ENCODE measurements at places on chromosomes 3 and 15.

GRCh38 chr3:49785565-49786356, 581 bp downstream of the IP6K1 start:
- DNase-seq = no peak

- DNase-seq = no peak
Observed at GRCh38 chr3:111923806-111924205, 55.0 kb upstream of the ABHD10 start.

- DNase-seq = no peak
Observed at GRCh38 chr15:44144184-44144583, 50.9 kb downstream of the FRMD5 start.

DNA sequence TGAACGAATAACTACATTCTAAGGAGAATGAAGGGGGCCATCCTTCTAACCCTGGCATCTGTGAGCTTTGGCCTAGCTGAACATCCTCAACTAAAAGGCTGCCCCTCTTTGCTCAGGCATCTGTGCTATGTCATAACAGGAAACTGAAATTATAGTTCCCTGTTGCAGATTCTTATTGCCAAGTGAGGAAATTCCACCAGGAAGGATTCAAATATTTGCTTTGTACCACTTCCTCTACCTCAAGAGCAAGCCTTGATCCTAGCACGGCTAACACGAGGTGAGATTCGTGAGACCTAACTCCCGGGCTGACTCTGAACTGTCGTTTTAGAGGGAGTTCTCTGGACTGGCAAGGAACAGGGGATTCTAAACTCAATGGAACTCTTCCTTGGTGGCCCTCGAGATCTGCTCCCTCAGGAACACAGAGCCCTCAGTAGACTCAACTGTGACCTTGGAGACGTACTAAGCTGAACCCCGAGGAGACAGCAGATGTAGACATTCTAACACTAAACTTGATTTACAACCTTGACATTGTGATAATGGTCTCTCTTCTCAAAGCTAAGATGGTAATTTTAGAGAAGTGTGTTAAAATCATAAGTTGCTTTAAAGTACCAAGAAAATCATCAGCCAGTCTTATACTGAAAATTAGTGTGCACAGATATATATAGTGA, 4.2 kb downstream of the SPG21 start:
- DNase-seq = no peak

DNA sequence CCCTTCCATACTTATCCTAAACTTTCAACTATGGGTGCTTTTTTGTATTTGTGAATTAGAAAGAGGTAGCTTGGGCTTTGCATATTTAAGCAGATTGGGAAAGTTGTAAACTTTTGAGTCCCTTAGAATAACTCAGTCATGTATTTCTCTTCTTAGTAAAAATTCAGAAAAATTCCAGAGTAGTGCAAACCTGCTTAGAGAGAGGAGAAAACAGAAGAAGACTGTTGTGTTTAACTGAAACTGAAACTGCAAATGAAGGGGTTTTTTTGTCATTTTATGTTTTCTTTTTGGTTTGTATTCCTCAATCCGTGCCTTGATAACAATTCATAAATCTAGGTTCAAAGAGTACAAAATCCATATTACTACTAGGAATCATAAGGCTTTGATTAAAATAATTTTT, 31.3 kb downstream of the CD200 start:
- DNase-seq = no peak

- DNase-seq = no peak
Observed at GRCh38 chr3:61371123-61371522, 119.9 kb upstream of the FHIT start.

- DNase-seq = no peak
Observed at GRCh38 chr3:195450731-195451229, 8.0 kb upstream of the ACAP2 start.

- DNase-seq = no peak
Observed at GRCh38 chr3:120763601-120764000, 21.1 kb downstream of the GTF2E1 start.

- DNase-seq = no peak
Observed at GRCh38 chr3:69282181-69282580, 103.7 kb downstream of the FRMD4B start.

DNA sequence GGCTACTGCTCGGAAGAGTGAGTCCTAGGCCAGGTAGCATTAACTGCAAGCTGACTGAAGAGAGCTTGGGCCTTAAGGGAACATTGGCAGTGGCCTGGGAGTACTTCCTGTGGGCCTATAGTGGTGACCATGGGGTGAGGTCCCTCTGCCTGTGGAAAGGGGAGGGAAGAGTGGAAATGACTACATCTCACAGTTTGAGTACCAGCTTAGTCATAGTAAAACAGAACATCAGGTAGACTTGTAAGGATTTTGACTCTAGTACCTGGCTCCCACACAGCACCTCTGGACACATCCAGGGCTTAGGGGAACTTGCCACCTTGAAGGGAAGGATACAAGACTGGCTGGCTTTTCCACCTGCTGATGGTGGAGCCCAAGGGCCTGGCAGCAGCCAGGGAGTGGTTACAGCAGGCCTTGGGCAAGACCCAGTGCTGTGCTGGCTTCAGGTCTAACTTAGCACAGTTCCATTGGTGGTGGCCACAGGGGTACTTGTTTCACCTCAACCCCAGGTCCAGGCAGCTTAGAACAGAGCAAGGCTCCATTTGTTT, 147.8 kb downstream of the SLC9A9 start:
- no peak for DNase-seq

DNA sequence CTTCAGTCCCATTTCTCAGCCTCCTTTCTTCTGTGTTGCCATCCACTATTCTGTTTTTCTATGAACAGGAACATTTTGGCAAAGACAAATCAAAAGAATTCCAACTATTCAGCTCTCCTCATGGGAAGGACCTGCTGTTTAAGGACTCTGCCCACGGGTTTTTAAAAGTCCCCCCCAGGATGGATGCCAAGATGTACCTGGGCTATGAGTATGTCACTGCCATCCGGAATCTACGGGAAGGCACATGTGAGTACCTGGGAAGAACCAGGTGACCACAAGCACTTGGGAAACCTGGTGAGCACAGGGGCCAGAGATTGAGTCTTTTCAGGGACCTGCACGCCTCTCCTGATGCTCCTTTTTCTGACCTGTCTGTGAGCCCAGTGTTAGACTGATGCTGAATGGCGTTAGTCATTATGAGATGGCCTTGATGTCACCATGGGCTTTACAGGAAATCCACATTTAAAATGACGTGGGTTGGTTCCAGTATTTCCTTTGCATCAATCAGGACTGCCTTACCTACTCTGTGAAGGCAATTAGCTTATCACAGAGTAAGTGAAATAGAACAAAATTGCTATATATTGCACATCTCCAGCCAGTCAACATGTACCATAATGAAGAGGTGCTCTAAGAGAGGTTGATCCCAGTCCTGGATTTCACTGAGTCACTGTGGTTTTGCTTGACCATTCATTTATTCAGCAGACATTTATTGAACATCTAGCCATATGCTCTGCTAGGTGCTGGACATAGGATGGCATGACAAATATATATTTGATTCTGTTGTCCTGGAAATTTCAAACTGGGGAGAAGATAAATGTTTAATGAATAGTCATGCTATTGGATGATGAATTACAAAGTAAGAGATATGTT, 11.7 kb downstream of the TF start:
- DNase-seq = no peak

GRCh38 chr3:39064646-39065045, 12.8 kb downstream of the WDR48 start:
- no peak for DNase-seq
